HL-60 (cell line): ENCODE measurements at places on chromosomes 7 and 10.

GRCh38 chr7:23618241-23618640 is 21.1 kb downstream of the CCDC126 start:
- no peak for DNase-seq

DNA sequence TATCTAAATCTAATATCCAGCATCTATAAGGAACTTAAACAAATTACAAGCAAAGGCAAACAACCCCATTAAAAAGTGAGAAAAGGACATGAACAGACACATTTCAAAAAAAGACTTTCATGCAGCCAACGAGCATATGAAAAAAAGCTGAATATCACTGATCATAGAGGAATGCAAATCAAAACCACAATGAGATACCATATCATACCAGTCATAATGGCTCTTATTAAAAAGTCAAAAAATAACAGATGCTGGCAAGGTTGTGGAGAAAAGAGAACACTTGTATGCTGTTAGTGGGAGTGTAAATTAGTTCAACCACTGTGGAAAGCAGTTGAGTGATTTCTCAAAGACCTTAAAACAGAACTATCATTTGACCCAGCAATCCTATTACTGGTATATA is 334.4 kb upstream of the CACNA2D1 start:
- no peak for DNase-seq

GRCh38 chr7:150955519-150956394 is 22.4 kb downstream of the KCNH2 start:
- no peak for DNase-seq

- no peak for DNase-seq
Measured at GRCh38 chr7:80392229-80393169, 119.4 kb downstream of the GNAT3 start.

DNA sequence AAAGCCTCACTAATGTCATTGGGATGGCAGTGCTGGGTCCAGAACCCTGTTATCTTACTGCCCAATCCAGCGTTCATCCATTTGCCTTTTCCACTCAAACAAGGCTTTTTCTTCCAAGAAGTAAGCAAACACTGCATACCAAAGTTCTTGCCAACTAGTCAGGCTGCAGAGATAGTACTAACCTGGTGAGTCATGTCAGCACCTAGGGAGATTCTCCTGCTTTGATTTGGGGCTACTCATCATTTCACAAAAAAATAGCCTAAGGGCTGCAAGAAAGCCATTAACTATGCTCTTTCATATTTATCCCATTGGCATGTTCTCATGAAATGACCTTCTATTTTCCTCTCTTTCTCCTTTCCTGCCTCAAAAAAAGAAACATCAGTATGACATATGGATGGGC is 142.6 kb downstream of the TWIST1 start:
- no peak for DNase-seq

DNA sequence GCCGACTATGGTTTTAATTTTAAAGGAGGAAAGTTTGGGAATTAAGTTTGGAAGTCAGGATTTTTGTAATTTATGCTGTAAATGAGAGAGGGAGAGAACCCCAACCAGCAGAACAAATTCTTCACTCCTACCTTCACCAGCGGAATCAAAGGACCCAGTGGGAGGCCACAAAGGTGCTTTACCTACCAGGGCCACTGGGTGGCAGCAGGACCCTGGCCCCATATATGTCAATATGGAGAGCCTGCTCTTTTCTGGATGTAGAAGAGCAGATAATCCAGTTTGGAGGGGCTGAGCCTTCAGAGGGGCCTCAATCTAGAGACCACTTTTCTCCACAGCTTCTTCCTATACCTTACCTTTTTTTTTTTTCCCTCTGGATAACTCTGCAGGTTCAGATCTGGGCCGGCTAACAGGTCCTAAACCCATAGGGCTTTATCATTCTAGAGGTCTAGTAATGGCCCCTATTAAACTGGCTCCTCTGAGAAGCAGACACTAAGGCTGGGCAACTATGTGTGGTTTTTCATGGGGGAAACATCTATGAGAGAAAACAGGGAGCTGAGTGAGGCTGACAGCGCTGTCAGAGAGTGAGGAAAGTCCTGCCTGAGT is 8.5 kb upstream of the SCD start:
- no peak for DNase-seq

GRCh38 chr10:99329554-99330346 is 594 bp downstream of the CNNM1 start:
- DNase-seq, result no peak

- no peak for DNase-seq
Measured at GRCh38 chr10:5090551-5090950, 3.7 kb upstream of the AKR1C3 start.

DNA sequence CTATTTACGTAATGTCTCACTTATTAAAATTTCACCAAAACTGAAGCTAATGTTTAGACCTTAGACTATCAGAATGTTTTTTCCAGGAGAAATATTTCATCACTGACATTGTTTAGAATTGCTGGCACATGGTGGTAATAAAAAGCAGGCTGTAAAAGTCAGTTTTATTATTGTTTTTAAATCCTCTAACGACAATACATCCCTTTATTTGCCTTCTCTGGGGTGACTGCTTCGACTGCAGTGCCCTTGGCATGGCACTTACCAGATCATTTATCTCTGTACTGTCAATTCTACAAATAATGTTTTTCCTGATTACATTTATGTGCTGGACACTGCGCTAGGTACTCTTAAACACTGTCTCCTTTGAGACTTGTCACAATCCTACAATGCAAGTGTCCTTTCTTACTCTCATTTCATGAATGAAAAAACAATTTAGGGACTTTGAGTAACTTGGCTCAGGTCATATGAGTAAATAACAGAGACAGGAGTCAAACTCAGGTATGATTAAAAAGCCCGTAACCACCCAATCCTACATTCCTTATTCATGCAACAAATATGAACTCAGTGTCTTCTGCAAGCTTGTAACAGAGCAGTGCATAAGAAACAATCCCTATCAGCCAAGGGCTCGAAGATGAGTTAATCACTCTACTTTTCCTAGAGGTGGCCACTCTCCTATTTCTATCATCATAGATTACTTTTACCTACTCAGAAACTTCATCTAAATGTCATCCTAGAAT is 5.6 kb upstream of the ING3 start:
- DNase-seq, result no peak

DNA sequence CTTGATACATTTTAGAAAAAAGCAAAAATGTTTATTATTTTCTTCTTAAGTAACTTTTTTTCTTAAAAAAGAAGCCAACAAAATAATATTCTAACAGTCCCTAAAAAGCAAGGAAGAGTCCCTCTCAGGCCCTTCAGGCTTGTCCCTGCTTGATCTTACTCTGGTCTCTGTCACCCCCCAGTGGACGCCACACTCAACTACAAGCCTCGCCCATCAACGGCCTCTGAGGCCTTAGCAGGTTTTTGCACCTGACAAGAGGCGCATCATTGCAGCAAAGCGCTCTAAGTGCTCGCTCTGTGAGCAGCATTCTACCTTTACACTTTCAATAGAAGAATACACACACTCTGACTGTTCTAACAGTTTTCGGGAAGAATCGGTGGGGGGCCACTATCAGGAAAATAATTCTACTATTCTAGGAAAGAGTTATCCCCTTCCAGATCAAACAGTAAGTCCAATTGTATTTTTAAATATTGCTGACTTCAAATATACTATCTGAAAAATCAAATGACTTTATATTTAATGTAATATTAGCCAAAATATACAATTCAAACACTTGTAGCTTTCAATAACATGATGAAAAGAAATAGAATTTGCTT is 139.2 kb downstream of the USP6NL start:
- DNase-seq, result peak; percentile 53

DNA sequence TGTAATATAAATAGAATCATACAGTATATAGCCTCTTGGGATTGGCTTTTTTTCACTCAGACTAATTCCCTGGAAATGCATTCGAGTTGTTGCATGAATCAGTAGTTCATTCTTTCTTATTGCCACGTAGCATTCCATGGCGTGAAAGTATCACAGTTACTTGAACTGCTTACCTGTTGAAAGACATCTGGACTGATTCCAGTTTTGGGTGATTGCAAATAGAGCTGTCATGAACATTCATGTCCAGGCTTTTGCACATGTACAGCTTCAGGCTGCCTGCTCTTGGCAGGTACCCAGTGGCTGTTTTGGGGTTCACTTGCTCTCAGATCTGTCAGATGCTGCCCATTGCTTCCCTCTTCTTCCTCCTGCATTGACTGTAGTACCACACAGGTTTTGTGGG is 54.9 kb downstream of the LRGUK start:
- DNase-seq, result no peak
